WTC11 (cell line): ENCODE measurements at places on chromosomes 12 and 14. TPM values are rescaled to one million over a fixed set of nuclear protein-coding genes. Genes with fewer than 3 reads are reported as not detected.

- no peak for DNase-seq
Measured at GRCh38 chr14:36773136-36773540, 111.5 kb downstream of the PAX9 start.

GRCh38 chr14:101247842-101248725 lies 313.2 kb upstream of the DIO3 start:
- no peak for DNase-seq

GRCh38 chr14:24508155-24508840 lies at the start of gene CMA1:
CMA1 (minus strand) TSS chr14:24508265; CDS start chr14:24508235, 30 bp downstream.
- DNase-seq: no peak

DNA sequence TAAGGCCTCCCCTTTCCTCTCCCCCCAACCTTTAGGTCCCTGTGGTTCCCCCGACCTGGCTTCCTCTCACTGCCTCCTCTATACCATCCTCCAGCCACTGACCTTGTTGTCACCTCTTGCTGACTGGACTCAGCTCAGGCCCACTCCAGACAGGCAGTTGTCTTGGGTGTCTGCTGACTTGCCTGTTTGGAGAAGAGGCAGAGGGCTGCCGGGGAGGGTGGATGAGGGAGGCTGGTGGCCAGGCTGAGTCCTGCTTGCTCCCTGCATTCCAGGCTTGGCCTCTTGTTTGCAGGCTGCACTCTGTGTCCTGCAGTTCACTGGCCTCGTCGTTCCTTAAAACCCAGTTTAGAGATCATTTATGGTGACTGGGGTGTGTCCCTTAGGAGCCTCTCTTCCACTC lies 31.0 kb upstream of the RD3L start:
- no peak for DNase-seq

GRCh38 chr14:79896009-79896408 lies 315.3 kb downstream of the DIO2 start:
- DNase-seq: no peak

GRCh38 chr12:122133192-122133950 lies 40.6 kb downstream of the IL31 start:
- DNase-seq: peak; percentile 63

DNA sequence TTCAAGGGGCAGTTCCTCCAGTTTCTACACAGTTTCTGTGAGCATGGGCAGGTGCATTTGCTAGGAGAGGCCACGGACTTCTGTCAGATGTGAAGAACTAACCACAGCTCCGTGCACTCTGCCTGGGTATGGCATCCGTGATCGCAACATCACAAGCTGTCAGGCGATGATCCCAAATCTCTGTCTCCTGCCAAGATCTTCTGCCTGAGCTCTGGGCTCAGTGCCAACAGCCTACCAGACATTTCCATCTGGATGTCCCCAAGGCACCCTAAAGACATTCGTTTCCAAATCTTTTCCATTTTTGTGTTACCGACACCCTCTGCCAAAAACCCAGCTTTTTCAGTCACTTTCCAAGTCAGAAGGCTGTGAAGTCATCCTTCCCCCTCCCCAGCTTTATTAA lies 292.1 kb downstream of the GLT1D1 start:
- no peak for DNase-seq

- no peak for DNase-seq
Measured at GRCh38 chr12:60760965-60761364, 1165.1 kb downstream of the SLC16A7 start.

DNA sequence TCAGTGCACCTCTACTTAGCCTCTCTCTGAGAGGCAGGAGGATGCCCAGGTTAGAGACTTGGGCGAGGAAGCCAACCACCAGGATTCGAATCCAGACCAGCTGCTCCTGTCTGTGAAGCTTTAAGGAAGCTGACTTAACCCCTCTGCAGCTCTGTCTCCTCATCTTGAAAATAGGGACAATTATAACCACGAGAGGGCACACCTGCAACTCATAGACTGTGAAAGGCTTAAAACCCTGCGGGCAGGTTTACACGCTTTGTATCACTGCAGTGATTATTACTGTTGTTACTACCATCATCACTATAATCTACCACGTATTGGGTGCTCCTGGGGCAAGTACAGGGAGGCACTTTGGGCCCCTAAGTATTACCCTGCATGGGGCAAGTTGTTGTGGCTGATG lies 379.8 kb downstream of the VRK1 start:
- no peak for DNase-seq

DNA sequence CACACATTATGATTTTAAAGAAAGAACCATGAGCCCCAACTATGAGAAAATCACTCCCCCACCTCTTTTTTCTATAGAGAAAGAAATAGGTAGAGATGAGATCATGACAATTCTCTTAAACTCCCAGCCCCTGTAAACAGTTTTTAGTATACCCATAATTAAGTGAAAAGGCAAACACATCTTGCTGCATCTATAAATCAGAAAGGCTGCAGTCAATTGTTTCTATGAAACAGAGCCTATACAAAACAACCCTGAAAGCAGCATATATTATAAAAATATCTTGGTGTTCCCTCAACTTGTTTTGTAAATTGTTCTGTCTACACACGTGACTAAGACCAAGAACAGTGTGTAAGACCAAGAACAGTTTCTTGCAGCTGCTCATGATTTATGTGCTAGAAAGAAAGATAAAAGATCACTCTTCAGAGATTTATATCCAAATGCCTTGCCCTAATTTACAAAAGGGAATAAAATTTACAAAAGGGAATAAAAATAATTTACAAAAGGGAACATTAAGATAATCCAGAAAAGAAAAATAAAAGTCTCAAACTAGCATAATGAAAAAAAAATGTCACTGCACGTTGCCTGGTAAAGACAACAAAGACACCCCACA lies 4.8 kb downstream of the KITLG start:
- no peak for DNase-seq

DNA sequence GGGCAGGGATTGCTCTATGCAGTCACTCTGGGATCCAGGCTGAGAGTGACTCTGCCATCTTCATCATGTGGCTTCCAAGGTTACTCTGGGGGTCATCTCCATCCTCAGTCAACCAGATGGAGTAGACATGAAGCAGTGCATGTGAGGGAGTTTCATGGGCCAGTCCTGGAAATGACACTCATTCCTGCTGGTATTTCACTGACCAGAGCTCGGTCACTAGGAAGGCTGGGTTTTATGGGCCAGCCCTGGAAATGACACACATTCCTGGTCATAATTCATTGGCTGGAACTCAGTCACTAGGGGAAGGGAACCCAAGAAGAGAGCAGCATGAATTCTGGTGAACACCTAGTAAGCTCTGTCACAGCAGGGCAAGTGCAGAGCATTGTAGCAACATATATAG lies 144.7 kb downstream of the SMOC1 start:
- DNase-seq: no peak

DNA sequence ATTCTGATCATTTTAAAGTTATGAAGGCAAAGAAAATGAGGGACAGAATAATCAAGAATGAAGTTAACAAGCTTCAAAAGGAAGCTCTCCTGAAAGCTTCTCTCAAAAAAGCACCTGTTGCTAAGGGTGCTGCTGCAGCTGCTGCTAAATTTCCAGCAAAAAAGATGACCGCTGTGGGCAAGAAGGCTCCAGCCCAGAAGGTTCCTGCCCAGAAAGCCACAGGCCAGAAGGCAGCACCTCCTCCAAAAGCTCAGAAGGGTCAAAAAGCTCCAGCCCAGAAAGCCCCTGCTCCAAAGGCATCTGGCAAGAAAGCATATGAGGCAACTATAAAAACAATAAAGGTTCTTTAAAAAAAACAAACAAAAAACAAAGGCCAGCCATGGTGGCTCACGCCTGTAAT lies 52.7 kb upstream of the NR2C1 start:
- no peak for DNase-seq

DNA sequence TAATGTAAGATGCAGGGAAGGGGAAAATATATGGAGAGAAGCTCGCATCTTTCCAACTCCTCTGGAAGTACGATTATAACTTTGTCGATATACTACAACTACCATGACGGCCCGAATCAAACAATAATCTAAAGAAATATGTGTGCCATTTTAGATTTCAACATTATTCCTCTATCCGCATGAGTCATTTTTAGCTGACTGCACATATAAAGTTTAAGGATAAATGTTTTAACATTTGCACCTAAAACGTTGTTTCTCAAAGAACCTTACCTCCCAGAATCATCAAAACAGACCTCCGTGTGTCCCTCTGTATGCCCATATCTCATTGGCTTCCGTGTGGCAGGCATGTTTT lies 482 bp downstream of the WDHD1 start:
- no peak for DNase-seq

DNA sequence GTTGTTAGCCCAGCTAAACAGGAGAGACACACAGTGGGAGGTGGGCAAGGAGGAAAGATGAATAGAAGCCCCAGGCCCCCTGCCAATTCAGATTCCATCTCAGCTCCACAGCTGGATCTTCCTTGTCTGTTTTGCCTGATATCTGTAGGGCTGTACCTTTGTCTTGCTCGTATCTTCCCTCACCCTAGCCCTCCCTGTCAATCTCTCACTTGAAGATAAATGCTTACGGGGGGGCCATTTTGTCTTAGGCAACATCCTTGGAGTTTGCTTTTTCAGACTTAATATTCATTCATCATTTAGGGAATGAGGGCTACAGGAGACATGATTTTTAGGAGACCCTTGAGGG lies 2.4 kb downstream of the KIF5A start:
- DNase-seq: no peak

DNA sequence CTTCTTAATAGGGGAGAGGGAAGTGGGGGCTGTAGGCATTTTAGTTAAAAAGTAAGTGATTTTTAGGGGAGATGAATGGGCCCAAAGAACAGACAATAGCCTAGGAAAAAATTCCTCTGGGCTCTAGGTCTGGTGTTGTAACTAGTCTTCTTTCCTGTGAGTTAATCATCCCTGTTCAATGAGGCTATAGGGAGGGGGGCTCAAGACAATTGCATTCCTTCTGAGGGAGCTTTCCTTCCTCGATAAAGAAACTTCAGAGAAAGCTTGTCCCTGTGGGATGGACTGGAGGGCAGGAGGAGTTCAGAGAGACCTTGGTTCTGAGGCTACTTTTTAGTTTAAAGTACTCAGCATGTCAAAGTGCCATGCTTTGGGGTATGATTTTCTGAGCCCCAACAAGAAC lies 127.2 kb downstream of the BBS10 start:
- no peak for DNase-seq

- DNase-seq: no peak
Measured at GRCh38 chr12:17592472-17592871, 497.5 kb downstream of the RERGL start.

DNA sequence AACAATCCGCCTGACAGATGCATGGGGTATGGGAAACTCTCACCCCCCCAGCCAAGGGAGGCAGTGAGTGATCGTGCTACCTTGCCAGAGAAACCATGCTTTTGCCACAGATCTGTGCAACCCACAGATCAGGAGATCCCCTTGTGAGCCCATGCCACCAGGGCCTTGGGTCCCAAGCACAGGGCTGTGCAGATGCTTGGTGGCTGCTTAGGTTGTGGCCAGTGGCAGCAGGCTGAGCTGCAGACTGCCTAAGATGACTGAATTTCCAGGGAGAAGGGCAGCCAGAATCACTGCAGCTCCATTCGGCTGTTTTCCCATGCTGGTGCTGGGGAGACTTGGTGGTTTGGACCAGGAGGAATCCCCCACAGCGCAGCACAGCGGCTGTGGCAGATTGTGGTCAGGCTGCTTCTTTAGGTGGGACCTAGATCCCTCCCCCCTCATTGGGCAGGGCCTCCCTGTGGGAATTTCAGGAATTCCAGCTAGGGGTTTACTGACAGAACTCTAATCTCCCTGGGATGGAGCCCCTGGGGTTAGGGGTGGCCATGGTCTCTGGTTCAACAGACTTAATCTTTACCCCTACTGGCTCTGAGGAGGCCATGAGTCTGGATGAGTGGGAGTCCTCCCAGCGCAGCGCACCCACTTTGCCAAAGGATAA lies 264.6 kb upstream of the DAAM1 start:
- peak; percentile 26 for DNase-seq

- DNase-seq: no peak
Measured at GRCh38 chr12:29223426-29223825, 74.3 kb downstream of the FAR2 start.

DNA sequence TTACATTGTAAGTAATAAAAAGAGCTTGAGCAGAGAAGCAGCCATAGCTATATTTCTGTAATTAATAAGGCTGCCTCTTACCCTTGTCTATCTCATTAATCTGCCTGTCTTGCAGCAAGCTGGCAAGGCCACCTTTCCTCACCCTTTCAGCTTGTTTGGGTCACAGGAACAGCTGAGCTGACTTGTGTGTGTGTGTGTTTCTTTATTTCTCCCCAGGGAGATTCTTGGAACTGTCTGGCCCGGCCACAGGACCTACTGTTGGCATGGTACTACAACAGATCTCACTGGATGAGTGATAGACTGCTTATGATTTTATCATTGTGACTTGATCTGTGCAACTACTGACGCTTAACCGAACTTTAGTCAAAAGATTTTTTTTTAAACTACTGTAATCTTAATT lies 213.7 kb downstream of the SLC2A13 start:
- no peak for DNase-seq

DNA sequence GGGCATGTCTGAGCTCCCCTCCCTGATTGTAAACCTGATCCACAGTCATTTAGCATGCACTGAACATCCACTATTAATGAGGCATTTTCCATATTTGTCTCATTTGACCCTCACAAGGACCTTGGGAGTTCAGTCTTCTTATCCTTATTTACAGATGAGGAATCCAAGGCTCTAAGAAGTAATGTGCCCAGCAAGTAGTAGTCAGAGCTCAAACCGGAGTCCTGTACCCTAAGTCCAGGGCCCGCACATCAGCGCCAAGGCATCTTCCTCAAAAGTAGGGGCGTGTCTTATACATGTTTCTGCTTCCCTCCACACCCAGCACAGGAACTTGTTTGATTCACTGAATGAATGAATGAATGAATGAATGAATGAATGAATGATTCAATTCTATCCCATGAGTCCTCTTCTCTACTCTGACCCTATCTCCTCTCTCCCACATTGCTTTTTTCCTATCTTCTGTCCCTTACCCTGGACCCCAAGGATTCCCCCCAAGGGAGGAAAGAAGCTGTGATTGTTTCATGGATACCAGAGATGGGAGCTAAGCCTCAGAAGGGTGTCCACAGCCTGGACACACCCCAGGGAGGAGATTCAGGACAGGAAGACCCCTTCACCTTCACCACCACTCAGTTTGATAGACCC lies 21.8 kb upstream of the KRT8 start:
- no peak for DNase-seq

DNA sequence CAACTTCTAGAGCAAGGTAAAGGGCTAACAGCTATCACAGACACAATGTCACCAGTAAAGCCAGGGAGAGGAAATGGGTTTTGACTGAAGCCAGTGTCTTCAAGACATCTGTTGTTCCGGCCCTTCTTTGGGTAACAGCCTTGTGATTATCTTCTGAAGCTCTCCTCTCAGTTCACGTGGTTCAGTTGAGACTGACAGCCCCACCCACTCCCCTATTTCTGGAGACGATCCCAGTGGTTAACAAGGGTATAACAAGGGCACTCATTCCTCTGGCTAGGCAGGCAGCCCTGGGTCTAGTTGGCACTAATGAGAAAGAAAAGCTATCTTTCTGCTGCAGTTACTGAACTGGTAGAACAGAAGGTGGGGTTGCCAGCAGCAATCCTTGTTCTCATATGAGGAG lies 6.9 kb downstream of the GNPTAB start:
- DNase-seq: peak; percentile 54

OR6C68 gene
- not detected in 3 replicates for total RNA-seq

ZNF26 gene
- total RNA-seq: 11.9 to 14.6 TPM (median 13.5 TPM) in 3 replicates

P2RX2 gene
- 1.6 to 2.6 TPM (median 2.1 TPM) in 3 replicates for total RNA-seq

LRIG3 gene
- total RNA-seq: 7.8 to 13.0 TPM (median 8.5 TPM) in 3 replicates

TUBA1A gene
- 195 to 226 TPM (median 203 TPM) in 3 replicates for total RNA-seq

MYO1H gene
- total RNA-seq: 0.44 to 0.60 TPM (median 0.50 TPM) in 3 replicates

TGM1 gene
- 2.5 to 5.2 TPM (median 4.4 TPM) in 3 replicates for total RNA-seq

TCL1B gene
- 5.7 to 7.2 TPM (median 7.0 TPM) in 3 replicates for total RNA-seq

DPPA3 gene
- total RNA-seq: 3.3 to 6.8 TPM (median 3.9 TPM) in 3 replicates
